ENCODE measurements at places on chromosomes 7 and 10.

GRCh38 chr10:94217411-94217810 is 145.3 kb downstream of the NOC3L start:
- no peak for DNase-seq

- DNase-seq, result no peak
These were observed 21.5 kb downstream of the CUX1 start for GRCh38 chr7:101838837-101839483.

DNA sequence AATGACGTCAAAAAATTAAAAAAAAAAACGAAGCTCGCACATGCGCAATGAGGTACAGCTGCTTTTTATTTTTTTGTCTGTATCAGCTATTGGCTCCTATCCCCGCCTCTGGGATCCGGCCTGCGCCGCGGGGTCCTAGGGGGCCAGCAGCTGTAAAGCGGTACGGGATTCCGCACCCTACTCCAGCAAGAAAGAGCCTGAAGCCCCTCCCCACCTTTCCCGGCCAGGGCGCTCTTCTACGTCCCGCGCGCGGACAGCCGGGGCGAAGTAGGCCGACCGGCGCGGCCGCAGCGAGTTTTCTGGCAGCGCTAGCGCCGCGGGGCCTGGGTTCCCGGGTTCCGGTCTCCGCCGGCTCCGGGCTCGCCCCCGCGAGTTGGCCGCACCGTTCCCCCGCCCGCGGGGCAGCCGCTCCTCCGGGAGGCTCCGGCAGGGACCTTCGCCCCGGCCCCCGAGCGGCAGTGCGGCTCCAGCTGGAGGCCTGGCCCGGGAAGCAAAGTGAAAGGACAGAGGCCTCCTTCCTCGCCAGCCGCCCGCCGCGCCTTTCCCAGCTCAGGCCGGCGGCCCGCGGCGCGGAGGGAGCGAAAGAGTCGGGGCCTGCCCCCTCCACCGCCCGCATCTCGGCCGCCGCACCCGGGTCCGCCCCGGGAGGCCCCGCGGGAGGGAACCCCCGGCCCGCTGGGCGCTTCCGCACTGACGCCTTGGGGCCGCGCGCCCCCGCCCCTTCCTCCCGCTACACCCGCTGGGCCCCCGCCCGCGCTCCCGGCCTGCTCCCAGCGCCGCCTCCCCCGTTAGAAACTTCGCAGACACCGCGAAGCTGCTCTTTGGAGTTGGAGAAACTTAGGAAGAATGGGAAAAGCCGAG is 4.7 kb upstream of the SPAG6 start:
- peak; percentile 73 for DNase-seq

- DNase-seq, result no peak
These were observed 449.9 kb downstream of the POM121L12 start for GRCh38 chr7:53485354-53485753.

GRCh38 chr7:27166531-27167505 is 1.5 kb upstream of the HOXA9 start:
- no peak for DNase-seq

- DNase-seq, result no peak
These were observed 229.4 kb downstream of the TNS3 start for GRCh38 chr7:47352394-47352968.

DNA sequence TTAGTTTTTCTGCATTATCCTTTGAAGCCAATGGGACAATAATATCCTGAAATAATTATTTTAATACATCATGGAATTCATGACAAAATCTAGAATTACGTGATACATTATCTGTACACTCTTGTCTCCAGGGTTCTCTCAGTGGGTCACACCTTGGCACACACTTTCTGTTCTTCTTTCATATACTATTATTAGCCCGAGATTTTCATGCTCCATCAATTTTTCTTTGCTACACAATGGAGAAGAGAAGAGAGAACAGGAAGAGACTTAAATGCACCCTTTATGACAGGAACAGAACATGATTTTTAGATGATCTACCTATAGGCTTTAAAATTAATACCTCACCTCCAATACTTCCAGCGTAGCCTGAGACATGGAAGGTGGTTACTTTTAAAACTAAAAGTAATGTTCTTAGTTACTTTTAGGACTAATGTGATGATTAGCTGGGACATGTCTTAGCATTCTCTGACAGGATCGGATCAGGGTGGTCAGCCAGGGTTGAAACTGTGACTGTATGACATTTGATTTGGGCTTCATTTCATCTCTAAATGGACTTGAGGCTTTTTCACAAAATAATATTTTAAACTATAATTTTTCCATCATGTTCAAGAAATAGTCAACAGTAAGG is 148.2 kb upstream of the WNT16 start:
- no peak for DNase-seq

- DNase-seq, result no peak
These were observed 77.6 kb upstream of the UNC5B start for GRCh38 chr10:71134732-71135211.

DNA sequence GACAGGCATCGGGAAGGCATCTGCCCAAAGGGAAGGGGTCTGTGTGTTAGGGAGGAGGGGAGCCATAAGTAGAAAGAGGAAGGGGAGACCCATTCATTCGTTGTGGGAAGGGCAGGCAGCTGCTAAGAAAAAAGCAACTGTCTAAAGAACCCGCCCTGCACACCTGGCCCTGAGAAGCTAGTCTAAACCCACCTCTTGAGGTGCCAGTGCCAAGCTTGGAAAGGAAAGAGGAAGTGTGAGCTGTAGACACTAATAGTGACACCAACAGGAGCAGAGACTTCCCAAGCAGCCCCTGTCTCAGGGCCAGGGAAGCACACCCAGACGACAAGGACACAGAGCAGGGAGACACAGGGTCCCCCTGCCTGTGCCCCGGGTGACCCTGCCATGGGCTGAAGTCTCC is 40.8 kb upstream of the PRSS58 start:
- DNase-seq, result no peak

GRCh38 chr10:31322647-31323046 is 3.6 kb downstream of the ZEB1 start:
- DNase-seq, result peak; percentile 50

GRCh38 chr10:72080042-72080975 is 8.0 kb downstream of the SPOCK2 start:
- no peak for DNase-seq

GRCh38 chr7:145431834-145432233 is 596.0 kb upstream of the TPK1 start:
- no peak for DNase-seq

GRCh38 chr10:30186371-30186875 is 127.0 kb upstream of the JCAD start:
- DNase-seq, result no peak

Measured in CD4-positive, alpha-beta T cell treated with Interleukin-12 subunit alpha and Interleukin-12 subunit beta, for 1 hour (primary cell).